Activated T-helper 1 cell treated with Interleukin-2 at 50 U/mL for 16 hours (primary cell): ENCODE measurements at places on chromosomes 13 and 19.

DNA sequence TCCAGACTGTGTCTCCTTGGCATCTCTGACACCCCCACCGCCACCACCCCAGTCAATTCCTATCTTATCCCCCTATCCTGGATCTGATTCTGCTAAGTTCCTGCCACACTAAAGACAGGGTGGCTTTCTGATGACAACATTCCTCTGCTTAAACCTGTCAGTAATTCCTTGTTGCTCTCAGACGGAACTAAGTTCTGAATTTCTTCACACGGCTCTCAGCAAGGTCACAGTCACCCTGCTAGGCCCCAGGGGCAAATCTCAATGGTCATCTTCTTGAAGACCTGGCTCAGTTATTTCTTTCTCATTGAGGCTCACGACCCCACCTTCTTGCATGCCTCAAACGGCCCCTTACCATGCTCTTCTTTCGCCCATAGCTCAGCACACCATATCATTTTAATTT, 7.6 kb downstream of the ALOX5AP start:
- no peak for DNase-seq

DNA sequence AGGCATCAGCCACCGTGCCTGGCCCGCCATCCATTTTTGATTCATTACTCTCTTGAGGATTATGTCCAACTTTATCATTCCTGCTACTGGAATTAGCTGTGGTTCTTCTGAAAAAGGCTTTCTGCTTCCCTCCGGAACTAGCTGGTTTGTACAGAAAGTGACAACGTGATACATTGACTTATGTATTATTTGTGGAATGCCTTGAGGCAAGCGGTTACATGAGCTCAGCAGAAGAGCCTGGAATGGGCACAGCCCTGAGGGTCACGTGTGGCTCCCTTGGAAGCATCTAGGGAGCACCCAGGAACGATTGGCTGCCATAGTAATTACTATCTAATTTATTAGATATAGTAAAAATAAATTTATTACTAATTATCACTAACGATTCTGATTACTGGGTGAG, 14.4 kb upstream of the RETN start:
- DNase-seq: no peak

GRCh38 chr13:108352599-108352998, 83.1 kb downstream of the TNFSF13B start:
- no peak for DNase-seq

DNA sequence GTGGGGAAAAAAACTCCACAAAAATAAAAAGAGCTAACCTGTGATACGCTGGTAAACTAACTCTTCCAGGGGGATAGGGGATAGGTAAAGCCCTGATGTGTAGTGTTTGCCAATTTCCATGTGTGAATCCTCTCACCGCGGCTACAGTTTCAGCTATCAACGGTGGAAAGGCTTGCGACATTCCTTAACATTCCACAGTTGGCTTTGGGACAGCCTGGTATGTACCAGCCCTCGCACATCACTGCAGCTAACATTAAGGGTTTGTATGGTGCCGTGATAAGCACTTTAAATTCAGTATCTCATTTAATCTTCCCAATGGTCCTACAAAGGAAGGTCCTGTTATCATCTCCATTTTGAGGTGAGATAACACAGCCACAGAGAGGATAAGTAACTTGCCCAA, 112.4 kb downstream of the KATNAL1 start:
- no peak for DNase-seq

DNA sequence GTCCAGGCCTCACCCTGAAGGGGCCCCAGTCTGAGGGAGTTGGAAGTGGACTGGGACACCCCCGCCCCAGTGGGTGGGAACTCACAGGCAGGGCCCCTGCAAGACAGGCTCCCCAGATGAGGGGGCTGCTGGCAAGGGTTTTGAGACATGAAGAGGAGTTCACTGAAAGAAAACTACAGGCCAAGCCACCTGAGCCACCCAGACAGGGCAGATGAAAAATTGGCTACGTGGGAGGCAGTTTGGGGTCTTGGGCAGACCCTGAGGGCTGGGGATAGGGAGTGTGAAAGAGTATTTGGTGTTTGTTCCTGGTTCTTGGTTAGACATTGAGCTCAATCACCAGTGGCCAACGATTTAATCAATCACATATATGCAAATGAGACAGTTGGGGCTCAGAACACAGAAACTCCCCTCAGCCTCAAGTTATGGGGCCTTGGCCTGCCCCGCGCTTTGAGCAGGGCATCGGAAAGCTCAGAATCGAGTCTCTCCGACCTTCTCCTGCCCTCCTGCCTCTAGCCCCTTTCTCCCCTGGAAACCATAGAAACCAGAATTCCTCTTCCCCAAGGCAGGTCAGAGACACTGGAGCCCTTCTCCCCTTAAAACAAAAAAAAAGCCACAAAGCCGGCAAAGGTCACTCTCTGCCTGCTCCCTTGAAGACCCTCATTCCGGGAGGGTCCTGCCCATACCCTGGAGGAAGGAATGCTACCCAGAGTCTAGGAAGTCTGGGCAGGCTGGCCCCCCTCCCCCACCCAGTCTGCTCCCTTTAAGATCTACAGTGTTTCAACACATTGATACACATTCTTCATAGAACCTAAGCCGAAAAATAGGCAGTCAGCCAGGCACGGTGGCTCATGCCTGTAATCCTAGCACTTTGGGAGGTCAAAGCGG, 1.3 kb upstream of the ISYNA1 start:
- DNase-seq: no peak

DNA sequence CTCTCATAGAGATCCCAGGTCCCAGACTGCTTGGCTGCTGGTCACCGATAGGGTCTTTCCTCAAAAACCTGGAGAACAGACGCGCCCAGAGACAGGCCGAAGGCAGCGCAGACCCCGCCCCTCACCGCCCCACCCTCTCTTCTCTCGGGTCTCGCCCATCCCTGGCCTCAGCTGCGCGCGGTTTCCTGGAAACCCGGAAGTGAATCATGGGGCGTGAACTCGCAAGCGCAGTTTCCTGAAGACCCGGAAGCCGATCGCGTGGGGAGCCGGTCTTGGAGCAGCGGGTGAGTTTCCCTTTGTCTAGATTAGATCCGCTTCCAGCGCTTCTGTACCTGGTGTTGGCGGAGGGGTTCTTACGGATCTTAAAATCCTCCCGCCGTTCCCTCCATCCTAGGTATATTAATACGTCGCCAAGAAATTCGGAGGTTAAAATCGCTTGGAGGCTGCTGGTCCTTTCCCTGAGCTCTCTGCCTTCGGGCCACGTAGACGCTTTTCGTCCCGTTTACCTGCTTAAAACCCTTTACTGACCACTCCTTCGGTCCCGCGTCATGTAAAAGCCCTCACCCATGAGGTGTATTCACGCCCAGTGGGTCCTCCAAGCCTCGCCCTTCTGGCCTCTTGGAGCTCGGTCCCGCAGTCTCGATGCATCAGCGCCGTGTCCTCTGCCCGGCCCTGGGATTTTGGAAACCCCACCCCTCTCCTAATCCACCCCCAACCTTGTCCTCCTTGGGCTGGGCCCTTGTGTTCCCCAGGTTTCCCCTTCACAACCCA, at the start of gene ZNF578:
Gene ZNF578, plus strand, starts transcription at position 230 of the 771 bp plus-strand sequence. CDS start 48,293 bp downstream, outside the sequence.
- DNase-seq: peak; percentile 46

DNA sequence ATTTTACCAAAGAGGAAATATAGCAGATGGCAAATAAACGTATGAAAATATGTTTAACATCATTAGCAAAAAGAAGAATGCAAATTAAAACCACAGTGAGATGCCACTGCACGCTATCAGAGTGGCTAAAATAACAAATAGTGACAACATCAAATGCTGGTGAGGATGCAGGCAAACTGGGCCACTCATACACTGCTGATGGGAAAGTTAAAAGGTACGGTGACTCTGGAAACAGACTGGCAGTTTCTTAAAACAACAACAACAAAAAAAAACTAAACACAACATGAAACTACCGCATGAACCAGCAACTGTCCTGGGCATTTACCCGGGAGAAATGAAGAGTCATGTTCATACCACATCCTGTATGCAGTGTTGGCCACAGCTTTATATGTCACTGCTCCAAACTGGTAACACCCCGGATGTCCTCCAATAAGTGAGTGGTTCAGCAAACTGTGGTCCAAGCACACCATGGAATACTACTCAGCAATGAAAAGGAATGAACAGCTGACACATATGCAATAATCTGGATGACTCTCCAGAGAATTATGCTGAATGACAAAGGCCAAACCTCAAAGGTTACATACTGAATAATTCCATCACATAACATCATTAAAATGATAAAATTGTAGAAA, 22.3 kb downstream of the EPS15L1 start:
- DNase-seq: no peak

GRCh38 chr19:56841193-56841543, 642 bp upstream of the PEG3 start:
- DNase-seq: no peak

DNA sequence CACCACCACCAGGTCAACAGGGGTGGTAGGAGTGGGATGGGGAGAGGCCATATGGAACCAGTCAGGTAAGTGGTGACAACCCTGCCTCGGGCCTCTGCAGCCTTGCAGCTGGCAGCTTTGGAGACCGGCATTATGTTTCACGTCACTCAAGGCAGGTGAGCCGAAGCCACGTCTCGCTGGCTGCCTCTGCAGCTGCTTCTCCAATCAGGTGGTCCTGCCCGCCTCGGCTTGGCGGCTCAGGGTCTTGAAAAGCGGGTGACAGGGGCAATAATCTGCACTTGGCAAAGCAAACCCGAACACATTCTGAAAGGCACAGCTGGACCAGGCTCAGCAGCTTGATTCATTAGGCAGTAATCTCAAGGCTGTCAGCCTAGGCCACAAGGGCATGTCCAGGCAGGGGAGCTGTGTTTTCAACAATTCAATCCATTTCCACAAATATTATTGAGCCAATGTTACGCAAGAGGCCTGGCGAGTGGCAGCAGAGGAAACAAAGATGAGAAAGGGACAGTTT, 77.4 kb upstream of the PCDH8 start:
- no peak for DNase-seq

DNA sequence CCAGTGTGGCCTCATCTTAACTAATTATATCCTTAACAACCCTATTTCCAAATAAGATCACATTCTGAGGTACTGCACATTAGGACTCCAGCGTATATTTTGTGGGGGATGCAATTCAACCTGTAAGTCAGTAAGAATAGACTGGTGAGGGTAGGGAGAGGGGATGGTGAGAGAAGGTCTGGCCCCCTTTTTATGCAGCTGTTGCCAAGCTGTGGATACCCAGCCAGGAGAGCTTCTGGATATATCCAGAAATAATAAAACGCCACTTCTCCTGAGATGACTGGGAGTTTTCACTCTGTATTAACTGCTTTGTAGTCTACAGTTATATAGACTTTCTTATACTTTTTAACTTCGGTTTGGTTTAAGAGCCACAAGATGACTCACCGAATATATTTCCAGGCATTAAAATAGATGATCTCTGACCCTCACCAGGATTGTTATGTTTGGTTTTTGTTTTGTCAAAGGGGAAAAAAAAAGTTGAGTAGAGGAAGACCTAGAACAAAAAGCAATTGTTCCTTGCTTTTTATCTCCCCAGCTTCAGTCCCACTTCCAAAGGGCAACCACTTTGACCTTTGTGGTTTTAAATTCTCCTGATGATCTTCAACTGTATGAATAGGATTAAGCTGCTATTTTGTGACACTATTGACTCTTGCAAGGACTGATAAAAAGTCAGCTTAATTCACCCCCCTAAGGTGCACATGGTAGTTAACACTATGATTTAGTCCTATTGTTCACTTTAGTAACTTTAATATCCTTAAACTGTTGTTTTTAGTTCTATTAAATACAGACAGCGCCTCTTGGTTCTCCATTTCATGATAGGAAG, 3.1 kb upstream of the NEK3 start:
- DNase-seq: no peak

- no peak for DNase-seq
Measured at GRCh38 chr13:47719164-47719563, 281.9 kb downstream of the SUCLA2 start.

GRCh38 chr19:10270616-10271394, at the start of gene ICAM1:
Gene ICAM1, plus strand, starts transcription at chr19:10271120. Its CDS starts 40 bp downstream, at chr19:10271160.
- peak; percentile 57 for DNase-seq

- DNase-seq: no peak
Measured at GRCh38 chr19:53147645-53148044, 11.2 kb downstream of the ZNF347 start.

DNA sequence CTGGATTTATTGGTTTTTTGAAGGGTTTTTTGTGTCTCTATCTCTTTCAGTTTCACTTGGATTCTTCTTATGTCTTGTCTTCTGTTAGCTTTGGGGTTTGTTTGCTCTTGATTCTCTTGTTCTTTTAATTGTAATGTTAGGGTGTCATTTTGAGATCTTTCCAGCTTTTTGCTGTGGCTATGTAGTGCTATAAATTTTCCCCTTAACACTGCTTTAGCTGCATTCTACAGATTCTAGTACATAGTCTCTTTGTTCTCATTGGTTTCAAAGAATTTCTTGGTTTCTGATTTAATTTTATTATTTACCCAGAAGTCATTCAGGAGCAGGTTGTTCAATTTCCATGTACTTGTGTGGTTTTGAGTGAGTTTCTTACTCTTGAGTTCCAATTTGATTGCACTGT, 24.6 kb downstream of the ZNF430 start:
- DNase-seq: no peak

- no peak for DNase-seq
Measured at GRCh38 chr13:36175621-36176020, 38.7 kb downstream of the SOHLH2 start.

DNA sequence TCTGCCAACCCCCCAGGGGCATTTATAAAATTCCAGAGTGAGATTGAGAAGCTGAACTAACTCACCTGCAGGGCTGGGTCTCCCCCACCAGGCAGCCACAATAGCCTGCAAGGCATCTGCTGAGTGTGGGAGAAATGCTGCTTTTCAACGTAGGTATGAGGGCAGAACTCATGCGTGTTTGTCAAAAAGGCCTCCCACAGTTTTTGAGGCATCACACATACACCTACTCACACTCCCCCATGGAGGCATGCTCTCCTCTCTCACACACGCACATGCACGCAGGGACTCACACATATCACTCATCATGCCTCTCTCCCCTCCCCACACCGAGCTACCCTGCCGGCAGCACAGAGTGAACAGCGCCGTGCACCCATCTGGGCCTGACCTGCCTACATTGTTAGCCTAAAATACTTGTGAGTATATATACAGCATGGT, 390.5 kb downstream of the FGF9 start:
- DNase-seq: peak; percentile 38

- no peak for DNase-seq
Measured at GRCh38 chr19:47143322-47144073, 12.9 kb downstream of the SAE1 start.

DNA sequence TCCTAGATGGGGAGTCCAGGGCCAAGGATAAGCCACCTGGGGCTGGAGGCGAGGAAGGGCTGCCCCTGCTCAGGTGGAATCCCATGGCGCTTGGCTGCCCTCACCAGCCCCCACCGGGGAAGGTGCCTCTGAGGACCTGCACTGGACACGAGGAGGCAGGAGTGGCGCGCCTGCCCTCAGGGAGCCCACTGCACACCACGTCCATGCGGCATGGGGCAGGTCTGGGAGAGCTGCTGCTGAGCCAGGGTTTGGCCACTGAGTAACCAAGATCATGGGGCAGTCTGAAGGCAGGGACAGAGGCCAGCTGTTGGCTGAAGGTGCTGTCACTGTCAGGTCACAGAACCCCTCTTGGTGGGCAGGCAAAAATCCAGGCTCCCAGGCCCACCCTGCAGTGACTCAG, 25.9 kb downstream of the ELAVL1 start:
- DNase-seq: no peak

DNA sequence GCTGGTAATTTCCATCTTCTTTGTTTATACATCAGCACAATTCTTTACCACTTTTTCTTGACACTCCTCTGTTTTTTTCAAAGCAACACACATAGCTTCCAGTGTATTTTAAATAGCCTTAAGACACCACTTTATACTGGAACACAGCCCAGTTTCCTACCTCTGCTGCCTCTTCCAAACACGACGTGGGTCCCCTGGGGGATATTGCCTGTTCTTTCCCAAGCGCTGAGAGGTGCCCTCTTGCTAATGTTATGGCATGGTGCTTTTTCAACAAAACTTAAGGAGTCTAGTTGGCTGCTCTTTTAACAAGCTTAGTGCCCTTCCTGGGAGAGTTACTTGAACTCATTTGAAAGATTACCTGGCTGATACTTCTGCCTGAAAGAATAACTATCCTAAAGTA, 112.7 kb downstream of the OLFM4 start:
- no peak for DNase-seq
